ENCODE measurements at places on chromosomes 7 and 10.

DNA sequence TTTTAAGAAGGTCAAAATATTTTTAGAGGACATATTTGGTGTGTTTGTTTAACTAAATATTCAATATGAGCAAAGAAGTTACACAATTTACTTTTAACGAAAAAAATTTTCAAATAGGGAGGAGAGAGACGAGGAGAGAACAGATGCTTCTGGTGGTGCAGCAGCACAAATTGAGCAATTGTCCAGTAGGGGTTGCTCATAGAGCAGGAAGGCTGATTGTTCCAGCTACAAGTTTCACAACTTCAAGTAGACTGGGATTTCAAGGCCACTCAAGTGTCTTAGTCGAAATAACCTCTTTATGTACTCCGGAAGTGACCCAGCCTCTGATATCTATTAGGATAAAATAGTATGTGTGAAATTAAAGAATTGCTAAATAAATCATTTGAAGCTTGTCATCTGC lies 197.9 kb downstream of the HDAC9 start:
- peak; percentile 95 for DNase-seq

- DNase-seq, result no peak
These were observed 18.7 kb upstream of the ARID5B start for GRCh38 chr10:61882621-61883370.

GRCh38 chr10:79431891-79432831 lies 13.3 kb downstream of the ZCCHC24 start:
- DNase-seq, result peak; percentile 69

- peak; percentile 64 for DNase-seq
These were observed 20.9 kb upstream of the CYP26C1 start for GRCh38 chr10:93039721-93040120.

DNA sequence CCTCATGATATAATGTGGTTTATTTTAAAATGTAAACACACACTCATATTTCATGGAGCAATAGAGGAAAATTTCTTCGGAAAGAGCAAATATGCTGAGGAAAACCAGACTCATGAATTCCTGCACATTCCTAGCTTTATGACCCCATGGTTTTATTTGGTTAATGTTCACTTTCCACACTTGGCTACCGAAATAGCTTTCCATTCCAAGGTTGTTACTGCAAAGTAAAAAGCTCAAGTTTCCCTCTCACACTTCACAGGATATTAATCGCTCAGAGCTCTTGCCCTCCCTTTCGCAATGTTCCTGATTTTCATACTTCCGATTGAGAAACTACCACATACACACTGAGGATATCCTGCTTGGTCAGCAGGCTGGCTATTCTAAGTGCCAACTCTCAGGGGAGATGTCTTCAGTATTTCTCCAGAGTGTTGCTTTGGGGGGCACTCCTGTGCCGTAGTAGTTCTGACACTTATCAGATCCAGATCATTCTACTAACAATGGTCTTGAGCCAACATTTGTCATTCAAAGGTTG lies 77.5 kb upstream of the STEAP1B start:
- DNase-seq, result peak; percentile 99

GRCh38 chr10:50619882-50620281 lies 3.9 kb downstream of the SGMS1 start:
- DNase-seq, result no peak

GRCh38 chr10:121713486-121713885 lies 115.2 kb upstream of the FGFR2 start:
- no peak for DNase-seq

DNA sequence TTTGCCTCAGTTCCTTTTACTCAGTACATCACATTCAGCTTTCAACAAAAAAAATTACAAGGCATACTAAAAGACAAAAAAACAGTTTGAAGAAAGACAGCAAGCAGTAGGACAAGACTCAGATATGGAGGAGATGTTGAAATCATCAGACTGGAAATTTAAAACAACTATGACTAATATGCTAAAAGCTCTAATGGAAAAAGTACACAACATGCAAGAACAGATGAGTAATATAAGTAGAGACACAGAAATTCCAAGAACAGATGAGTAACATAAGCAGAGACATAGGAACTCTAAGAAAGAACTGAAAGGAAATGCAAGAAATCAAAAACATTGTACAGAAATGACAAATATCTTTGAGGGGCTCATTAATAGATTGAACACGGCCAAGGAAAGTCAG lies 402.6 kb downstream of the NEBL start:
- DNase-seq, result peak; percentile 48

- no peak for DNase-seq
These were observed 38.7 kb downstream of the GNA12 start for GRCh38 chr7:2805213-2805944.

DNA sequence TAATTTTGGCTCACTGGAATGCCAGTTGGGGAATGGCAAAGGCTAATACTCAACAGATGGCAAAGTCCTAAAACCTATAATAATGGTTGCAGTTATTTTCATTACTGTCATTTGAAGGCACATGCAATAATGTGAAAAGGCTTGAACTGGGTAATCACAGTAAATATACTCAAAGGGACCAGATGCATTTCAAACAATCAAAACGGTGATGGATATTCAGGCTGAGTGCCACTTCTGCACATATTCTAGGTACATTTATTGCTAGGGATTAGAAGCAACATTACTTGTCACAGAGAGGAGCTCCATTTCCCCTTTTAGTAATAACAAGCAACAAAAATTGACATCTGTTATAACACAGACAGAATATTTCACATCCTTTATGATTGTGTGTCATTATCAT lies 171.8 kb downstream of the NXPH1 start:
- DNase-seq, result no peak

DNA sequence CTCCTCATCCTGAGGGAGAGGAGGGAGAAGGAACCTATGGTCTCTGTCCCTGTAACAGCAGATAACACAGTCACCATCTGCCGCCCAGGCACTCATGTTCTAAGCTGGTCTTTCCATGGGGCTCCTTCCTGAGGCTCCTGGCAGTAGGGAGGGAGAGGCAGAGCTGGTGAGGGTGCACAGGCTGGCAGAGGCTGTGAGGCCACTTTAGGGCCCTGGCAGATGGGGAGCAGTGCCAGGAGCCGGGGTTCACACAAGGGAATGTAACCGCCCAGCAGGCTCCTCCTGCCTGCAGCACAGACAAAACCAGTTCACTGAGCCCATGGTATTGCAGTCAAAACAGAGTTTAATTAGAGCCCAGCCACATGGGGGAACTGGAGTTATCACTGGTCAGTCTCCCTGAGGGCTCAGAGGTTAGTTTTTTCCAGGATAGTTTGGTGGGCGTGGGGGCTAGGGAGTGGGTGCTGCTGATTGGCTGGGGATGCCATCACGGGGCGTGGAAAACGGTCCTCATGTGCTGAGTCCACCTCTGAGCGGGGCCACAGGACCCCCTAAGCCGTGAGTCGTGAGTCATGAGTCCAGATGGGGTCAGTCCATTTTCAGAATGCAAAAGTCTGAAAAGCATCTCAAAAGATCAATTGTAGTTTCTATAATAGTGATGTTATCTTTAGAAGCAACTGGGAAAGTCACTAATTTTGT lies 499.3 kb upstream of the FOXK1 start:
- DNase-seq, result no peak

GRCh38 chr10:13871776-13872175 lies 285.0 kb downstream of the PRPF18 start:
- no peak for DNase-seq

- DNase-seq, result peak; percentile 15
These were observed 5.8 kb downstream of the ACSL5 start for GRCh38 chr10:112379635-112380296.

DNA sequence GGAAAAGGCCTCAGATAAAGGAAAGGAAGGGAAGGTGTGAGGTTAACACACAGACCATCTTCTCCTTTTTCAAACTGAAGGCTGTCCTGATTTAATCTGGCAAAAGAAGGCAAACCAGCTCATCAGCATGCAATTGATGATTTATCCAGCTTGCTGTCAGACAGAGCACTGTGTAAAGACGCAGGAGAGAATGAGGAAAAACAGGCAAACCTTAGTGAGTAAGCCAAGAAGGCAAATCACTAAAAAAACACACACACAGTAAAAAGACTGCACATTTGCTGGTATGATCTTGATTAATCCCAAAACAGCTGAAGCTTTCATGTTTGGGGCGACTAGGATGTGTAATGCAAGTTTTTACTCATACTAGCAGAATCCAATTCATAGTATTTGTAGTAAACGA lies 65.8 kb upstream of the SKAP2 start:
- no peak for DNase-seq

DNA sequence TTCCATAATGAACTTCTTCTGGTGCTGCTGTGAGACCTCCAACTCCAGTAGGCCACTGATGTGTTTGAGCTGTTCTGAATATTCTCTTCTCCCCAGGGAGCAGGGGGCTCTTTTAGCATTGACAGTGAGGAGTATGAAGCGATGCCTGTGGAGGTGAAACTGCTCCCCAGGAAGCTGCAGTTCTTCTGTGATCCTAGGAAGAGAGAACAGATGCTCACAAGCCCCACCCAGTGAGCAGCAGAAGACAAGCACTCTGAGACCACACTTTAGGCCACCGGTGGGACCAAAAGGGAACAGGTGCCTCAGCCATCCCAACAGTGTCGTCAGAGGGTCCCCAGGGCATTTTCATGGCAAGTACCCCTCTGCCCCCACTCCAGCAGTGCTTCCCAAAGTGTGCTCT lies 49.3 kb downstream of the DENND11 start:
- DNase-seq, result no peak

DNA sequence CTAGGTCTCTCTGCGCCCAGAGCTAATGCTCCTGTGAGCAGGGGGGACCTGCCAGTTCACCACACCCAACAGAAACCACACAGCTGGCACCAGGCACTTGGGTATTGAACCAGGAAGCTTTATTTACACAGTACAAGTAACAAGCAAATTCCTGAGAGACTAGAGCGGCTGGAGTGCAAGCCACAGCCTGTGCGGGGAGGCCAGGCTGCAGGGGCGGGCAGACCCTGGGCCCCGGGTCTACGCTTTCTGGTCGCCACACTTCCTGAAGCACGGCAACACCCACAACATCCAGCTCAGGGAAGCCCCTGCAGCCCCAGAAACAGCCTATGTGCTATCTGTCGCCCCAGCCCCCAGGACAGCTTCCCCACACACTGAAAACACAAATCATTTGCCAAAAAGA lies 125.0 kb downstream of the FAM53B start:
- DNase-seq, result no peak

DNA sequence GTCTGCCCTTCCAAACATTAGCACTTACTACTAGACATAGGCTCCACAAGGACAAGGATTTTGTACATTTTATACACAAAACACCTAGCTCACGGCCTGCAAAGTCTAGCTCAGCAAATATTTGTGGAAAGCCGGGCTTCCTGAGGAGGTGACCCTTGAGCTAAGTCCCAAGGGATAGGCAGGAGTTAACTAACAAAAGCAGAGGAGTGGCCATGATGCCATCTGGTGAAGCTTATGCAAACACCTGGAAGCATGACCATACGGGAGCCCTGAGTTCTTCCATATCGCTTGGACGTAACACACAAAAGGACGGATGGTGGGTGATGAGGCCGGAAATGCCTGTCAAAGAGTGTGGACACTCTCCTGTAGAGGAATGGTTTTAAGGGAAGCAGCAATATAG lies 25.9 kb upstream of the YAE1 start:
- no peak for DNase-seq

GRCh38 chr10:31321396-31321941 lies 2.5 kb downstream of the ZEB1 start:
- peak; percentile 47 for DNase-seq

GRCh38 chr10:89003344-89003743 lies 12.7 kb downstream of the FAS start:
- no peak for DNase-seq

GRCh38 chr10:21754410-21755011 lies 220.5 kb downstream of the MLLT10 start:
- DNase-seq, result peak; percentile 12

DNA sequence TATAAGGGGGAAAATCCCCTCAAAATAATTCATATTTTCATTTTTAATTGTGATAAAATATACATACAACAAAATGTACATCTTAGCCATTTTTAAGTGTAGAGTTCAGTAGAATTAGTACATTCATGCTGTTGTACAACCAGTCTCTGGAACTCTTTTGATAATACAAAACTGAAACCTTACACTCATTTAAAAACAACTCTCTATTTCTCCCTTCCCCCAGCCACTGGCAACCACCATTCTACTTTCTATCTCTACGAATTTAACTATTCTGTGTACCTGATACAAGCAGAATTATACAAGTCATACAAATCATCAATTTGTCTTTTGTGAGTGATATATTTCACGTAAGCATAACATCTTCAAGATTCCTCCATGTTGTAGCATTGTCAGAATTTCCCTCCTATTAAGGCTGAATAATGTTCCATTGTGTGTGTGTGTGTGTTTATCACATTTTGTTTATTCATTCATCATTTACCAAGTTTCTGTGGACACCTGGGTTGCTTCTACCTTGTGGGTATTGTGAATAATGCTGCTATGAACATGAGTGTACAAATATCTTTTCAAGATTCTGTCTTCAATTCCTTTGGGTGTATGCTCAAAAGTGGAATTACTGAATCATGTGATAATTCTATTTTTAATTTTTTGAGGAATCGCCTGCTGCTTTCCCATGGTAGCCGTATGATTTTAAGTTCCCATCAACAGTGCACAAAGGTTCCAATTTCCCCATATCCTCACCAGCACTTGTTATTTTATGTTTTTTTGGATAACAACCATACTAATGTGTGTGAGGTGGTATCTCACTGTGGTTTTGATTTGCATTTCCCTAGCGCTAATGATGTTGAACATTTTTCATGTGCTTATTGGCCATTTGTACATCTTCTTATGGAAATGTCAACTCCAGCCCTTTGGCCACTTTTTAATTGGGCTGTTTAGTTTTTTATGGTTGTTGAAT lies 4.7 kb upstream of the EBLN1 start:
- DNase-seq, result no peak

- no peak for DNase-seq
These were observed 1579.4 kb upstream of the LRRTM3 start for GRCh38 chr10:65346466-65346865.

DNA sequence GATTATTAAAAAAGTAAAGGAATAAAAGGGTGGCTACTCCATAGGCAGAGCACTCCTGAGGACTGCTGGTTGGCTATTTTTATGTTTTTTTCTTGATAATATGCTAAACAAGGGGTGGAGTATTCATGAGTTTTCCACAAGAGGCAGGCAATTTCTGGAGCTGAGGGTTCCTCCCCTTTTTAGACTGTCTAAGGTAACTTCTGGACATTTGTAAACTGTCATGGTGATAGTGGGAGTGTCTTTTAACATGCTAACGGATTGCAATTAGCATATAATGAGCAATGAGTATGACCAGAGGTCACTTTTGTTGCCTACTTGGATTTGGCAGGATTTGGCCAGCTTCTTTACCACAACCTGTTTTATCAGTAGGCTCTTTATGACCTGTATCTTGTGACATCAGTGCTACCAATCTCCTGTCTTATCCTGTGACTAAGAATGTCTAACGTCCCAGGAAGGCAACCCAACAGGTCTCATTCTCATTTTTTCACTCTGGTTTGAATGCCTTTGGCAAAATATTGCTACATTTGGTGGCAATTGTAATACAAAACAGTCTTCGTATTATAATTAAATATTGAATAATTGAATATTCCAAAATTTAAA lies 587.8 kb upstream of the POM121L12 start:
- DNase-seq, result no peak

All from cardiac fibroblast (primary cell).